Sciatic nerve (tissue), 2 donors: ENCODE measurements at places on chromosomes 6 and 20.

GRCh38 chr20:9689041-9689440, 149.8 kb downstream of the PAK5 start:
- no peak for DNase-seq

GRCh38 chr6:38155621-38156204, 336.2 kb downstream of the ZFAND3 start:
- no peak for DNase-seq

- no peak for DNase-seq
Measured at GRCh38 chr6:22300273-22300998, 3.6 kb upstream of the PRL start.

DNA sequence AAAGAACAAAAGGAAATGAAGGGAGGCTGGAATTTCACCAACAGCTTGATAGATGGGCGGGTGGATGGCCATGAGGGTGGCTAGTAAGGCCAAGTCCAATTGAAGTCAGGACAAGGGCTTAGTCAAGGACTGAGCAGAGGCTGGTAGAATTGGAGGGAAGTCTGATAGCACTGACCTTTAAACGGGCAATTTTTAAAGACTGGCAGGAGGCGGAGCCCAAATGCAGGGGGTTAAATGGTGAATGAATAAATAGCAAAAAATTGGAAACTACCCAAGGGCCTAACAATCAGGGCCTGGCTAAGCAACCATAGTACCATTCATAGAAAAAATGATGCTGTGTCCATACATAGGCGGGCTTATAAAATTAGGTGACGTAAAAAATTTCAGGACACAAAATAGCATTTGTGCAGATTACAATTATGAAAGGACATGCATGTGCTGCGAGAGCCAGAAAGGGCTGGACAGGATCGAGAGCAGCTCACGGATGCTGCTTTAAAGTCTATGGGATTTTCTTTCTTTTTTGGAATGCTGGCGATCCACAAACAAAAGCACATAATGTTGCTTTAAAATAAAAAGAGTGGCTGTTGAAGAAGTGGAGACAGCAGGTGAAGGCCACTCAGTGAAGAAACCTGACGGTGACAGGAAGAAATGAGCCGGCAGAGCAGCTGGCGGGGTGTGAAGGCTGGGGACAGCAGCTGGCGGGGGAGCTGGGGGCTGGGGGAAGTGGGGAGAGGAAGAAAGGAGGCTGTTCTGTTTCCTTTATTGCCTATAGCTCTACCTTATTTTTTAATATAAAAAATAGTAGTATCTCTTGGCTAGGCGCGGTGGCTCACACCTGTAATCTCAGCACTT, 42.8 kb upstream of the TAF8 start:
- DNase-seq: no peak

- DNase-seq: no peak
Measured at GRCh38 chr20:13419477-13419876, 198.4 kb downstream of the ISM1 start.

GRCh38 chr20:41275301-41275731, 42.2 kb downstream of the ZHX3 start:
- no peak for DNase-seq

GRCh38 chr6:77650098-77650663, 2.7 kb upstream of the MEI4 start:
- DNase-seq: peak; percentile 59

GRCh38 chr20:52470561-52470960, 279.0 kb upstream of the ZFP64 start:
- DNase-seq: no peak

DNA sequence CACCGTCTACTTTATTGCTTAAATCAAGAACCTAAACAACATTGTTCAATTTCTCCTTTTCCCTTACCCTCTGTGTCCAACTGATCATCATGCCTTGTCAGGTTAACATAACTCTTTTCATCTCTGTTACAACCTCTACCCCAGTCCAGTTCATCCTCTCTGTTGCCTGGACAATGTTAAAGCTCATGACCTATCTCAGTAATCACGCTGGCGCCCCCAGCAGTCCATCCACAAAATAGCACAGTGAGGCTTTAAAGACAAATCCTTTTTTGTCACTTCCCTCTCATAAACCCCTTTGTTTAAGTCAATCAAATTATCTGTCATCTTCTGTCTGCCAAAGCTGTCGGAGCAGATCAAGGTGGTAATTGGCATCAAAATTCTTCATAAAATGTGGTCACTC, 140.1 kb downstream of the QKI start:
- DNase-seq: peak; percentile 57

DNA sequence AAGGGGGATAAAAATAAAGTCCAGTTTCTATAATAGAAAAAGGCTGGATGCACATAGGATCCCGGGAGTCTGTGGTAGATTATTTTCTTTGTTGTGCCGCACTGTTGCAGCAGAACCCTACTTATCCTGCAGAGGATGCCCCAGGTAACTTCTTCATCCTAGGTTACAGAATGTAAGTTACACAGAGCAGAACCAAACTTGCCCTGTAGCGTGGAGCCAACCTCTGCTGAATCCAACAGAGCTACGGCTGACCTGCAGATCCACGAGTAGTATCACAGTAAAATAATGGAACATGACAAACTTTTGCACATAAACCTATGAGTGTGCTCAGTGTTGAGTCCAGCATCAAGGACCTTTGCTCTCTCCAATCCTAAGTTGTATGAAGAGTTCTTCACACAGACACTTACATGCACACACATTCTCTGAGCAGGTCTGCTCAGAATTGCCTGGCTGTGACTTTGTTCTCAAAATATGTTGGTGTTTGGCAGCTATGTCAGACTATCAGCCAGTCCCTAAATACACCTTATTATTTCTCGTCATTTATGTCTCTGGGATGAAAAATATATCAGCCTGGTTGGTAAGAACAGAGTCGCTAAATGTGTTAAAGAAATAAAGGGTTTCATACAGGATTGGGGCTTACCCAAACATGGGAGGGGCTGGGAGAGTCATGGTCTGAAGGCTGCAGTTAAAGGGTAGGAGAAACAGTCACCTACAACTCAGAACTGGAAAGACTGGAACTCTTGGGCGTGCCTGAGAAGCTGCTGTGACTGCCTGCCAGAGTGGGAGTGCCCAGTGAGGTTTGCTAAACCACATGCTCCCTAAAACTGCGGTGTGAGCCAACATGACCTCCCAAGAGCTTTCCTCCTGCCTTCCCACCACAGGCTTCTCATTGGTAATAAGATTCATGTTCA, 165.1 kb upstream of the SLC24A3 start:
- DNase-seq: no peak

- no peak for DNase-seq
Measured at GRCh38 chr6:131636880-131637792, at the start of gene ENPP3. ENPP3 (plus strand) TSS chr6:131637302; CDS start chr6:131637385, 83 bp downstream.

DNA sequence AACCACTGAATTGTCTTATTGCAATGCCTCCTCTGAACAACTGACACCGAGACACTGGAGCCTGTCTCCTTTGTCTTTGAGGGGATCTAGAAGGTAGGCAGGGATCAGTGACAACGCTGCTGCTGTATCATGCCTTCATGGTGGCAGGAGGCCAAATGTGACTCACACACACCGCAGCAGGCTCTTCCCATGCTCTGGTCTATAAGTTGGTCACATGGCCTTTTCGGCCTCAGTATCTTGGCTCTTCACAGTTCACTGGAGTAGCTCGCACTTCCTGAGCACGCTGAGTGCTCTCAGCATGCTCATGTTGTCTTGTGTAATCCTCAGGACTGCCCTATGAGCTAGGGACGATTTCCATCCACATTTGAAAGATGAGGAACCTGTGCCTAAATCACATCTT, 167.4 kb upstream of the PCSK2 start:
- no peak for DNase-seq

DNA sequence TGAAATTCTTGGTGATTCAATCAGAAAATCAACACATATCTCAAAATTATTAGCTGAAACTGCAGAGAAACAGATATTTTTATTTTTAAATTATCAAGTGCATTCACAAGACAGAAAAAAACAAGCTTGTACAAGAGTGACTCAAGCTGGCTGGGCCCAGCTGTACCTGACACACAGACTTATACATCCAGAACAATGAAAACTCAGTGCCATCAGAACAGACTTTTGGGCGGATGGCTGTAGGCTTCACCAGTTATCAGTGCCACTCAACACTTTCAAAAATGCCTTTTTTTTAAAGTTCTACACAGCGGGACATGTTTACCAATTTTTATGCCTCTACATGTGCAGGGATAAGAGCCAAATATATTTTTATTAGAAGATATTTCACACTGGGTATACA, 102.8 kb downstream of the MYB start:
- no peak for DNase-seq

DNA sequence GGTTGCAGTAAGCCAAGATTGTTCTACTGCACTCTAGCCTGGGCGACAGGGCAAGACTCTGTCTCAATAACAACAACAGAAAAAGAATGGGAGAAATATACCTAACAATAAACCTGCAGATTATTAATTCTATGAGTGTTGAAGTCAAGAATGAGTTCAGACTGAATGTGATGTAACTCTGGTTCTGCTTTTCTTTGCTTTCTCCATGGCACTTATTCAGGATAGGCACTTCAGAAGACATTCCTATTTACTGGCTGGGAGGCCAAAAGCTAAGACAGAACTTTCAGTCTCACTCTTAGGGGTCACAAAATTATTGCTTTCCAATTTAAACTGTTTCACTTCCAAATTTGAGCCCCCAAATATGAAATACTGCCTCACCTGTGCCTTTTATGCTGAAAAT, 15.7 kb upstream of the PRIM2 start:
- no peak for DNase-seq

- no peak for DNase-seq
Measured at GRCh38 chr20:46323557-46323956, 15.3 kb upstream of the CDH22 start.

DNA sequence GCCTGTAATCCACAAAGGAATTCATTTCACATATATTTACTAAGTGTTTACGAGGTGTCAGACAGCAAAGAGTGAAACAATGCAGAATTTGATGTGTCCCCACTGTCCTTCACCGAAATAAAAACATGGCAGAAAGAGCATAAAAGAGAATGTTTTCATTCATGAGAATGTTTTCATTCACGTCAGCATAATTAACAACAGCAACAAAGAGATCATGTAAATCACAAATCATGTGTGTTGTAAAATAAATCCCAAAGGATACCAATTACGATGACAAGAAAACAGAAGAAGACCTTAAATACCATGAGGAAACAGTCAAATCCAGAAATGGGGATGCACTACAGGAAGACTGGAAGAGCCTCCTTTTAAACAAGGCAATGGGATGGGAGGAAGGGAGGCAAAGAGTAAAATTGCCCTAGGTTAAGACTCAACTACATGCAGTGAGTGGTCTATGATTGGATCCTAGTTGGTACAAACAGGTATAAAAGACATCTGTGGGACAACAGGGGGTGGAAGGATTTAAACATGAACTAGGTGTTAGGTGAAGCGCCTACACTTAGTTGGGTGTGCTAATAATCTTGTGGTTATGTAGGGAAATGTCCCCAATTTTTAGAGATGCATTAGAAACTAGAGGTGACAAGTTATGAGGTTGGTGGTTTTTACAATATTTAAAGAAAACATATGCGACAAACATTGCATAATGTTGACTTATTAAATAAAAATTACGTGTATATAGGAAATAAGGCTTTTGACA, 1.5 kb downstream of the ZSCAN31 start:
- DNase-seq: no peak

DNA sequence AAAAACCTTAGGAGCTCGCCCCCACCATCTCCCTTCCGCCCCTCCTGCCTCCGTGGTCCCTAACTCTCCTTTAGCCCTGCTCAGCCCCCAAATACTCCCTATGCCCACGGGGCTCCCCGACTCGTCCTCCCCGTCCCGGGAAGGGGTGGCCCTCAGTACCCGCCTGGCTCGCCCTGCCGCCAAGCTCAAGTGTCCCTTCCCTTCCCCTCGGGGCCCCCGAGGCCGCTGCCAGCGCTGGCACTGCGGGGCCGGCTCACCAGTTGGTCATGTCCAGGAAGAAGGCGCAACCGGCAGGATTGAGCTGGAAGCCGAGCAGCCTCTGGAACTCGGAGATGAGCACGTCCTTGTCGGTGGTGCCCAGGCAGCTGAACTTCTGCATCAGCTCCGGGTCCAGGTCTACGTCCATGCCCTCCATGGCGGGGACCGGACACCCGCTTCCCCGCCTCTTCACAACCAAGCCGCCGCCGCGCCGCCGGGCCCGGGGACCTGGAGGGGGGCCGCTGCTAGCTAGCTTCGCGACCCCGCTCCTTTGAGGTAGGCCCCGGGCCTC, 303 bp downstream of the ILRUN start:
- no peak for DNase-seq

DNA sequence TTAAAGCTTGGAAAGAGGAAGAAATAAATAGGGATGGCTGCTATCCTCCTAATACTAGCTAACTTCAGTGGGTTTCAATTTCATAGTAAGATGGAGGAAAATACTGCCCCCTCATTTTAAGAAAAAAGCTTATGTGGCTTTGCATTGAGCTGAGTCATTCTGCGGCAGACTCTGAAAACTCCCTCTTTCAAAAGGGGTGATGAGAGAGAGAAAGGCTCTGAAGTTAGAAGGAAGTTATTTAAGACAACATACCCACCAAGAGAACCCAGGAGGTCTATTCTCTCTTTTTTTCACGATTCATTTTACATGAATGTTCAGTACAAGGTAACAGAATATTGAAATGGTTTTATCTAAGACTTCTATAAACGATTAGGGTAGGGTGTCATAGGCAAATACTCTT, 4.5 kb downstream of the PRDM13 start:
- DNase-seq: no peak

GRCh38 chr6:106440546-106440945, 80.0 kb downstream of the CRYBG1 start:
- no peak for DNase-seq

- no peak for DNase-seq
Measured at GRCh38 chr20:37342231-37343177, 3.4 kb upstream of the SRC start.

DNA sequence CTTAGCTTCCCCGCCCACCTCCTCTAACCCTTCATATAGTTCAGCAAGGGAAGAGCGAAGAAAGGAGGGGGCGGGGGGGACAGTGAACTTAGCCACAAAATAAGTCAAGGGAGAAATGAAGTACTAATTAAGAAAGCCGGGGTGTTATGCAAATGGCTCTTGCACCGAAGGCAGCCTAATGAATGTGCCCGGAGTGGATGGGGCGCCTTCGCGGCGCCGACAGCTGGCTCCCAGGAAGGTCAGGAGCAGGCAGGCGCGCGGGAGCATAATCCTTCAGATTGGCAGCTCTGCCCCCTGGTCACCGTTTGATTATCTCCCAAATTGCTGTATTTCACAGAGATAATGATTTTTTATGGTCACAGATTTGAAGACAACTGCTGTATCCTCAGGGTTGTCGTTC, 395.1 kb downstream of the TFAP2B start:
- DNase-seq: no peak

GRCh38 chr6:158589366-158589765, 29.5 kb downstream of the TMEM181 start:
- DNase-seq: no peak

DNA sequence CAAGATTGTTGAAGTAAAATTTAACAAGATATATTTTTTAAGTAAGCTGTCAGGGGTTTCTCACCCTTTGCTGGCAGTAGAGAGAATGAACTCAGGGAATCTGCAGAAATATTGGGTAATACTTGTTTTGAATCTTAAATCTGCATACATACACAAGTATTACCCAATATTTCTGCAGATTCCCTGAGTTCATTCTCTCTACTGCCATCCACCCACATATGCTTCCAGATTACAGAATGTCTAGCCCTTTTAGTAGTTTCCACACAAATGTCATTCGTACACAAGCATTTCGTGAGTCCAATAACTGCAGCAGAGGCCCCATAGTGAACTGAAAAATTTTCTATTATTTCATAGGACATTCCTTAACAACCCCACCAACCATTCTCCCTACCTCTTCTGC, 69.6 kb upstream of the TNFRSF21 start:
- DNase-seq: no peak

GRCh38 chr20:31943052-31943471, 8.8 kb downstream of the PDRG1 start:
- no peak for DNase-seq
